ENCODE measurements at places on chromosomes 2 and 18.

- DNase-seq, result no peak
These were observed 418.8 kb upstream of the SPHKAP start for GRCh38 chr2:228600265-228600664.

- DNase-seq, result no peak
These were observed 31.5 kb downstream of the EPB41L5 start for GRCh38 chr2:120044336-120044735.

GRCh38 chr2:4357121-4357520 is 653.7 kb downstream of the DCDC2C start:
- no peak for DNase-seq

DNA sequence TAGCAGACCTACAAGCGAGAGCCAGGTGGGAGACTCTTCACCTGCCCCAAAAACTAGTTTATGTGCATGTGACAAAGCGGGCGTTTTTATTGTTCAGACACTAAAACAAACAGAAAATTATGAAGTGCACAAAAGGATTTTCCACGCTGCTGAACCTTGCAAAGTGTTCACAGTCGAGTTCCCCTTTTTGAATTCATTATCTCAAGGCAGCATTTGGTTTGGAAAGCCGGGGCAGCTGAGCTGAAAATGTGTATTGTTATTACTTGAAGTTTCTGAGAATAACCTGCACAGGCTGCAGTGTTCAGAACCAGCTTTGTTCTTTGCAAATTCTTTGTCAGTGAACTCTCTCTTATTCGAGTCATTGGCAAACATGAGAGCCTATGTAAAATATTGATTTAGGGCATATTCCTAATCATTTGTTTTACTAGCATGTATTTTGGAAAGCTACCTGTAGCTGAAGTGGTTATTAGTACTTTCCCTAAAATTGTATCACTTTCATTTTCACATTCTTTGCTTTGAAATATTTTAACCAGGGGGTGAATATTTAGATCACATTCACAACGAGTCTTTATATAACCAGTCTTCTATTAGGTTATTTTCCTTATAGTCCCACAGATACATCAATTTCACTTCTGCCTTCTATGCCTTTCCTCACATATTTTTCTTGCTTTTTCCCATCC is 59.5 kb downstream of the LRRTM1 start:
- no peak for DNase-seq

DNA sequence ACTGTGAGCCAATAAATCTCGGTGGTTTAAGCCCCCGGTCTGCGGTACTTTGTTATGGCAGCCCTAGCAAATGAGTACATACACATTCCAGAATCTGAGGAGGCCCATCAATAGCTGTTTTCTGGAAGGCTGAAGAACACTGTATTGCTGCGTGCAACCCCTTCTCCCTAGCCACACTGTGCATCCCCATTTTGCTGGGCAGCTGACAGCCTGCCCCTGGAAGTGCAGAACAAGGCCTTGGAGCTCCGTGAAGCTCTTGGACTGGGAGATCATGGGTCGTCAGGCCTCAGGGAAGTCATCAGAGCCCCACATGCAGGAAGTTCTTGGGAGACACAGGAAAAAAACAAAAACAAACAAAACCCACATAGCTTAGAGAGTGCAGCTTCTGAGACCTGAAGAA is 90.6 kb upstream of the ST6GAL2 start:
- no peak for DNase-seq

DNA sequence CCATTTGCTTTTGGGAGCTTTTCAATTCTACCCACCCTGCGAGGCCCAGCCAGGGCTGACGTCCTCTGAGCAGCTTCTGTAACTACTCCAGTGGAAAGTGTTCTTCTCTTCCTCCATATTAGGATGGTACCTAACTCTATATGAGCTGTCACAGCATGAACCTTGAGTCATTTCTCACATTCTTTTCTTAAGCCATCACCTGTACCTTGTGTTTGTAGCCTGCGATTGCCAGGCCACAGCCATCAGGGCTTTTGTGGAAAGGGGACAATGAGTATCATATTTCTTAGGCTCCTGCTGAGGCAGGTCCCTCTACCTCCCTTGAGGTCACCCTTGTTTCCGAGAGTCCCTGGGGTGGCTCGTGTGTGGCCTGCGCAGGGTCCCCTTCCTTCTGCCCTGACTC is 144.5 kb upstream of the DLX2 start:
- DNase-seq, result no peak

GRCh38 chr2:37773371-37774130 is 102.1 kb upstream of the CDC42EP3 start:
- no peak for DNase-seq

DNA sequence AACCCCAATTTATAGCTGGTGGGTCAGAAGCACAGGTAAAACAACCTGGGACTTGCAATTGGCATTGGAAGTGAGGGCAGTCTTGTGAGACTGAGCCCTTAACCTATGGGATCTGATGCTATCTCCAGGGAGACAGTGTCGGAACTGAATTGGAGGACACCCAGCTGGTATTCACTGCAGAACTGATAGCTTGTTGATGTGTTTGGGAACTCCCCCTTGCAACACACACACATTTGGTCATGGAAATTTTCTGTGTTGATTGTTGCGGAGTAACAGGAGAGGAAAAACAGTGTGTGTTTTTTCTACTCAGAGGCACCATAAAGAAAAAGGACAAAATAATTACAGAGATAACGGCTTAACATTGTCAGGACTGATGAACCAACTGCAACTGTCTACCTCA is 16.1 kb downstream of the TPGS2 start:
- no peak for DNase-seq

DNA sequence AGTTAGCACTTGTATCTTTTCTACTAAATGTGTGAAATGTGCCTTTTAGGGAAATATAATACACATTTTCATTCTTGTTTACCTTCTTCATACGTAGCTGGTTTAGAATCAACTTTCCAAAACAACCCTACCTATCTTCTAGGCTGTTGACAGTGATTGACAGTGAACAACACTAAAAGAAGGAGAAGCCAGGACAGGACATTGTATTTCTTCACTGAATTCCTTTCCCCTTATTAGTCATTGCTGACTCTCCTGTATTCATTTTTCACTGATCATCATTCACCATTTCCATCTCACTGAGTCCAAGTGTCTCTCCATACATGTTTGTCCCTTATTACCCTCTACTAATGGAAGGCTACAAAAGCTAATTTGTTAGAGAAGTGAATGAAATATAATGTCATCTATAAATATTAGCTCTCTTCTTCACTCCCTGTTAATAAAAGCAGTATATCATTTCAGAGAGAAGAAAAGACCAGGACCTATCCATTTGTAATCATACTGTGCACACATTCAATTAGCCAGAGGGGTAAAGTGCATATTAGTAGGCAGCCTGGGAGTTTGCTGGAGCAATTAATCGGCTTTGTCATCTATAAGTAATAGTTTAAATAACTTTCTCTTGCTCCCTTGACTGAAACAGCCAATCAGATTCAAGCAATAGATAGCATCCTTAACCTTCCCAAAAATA is 192.5 kb upstream of the FOSL2 start:
- DNase-seq, result no peak
